ENCODE measurements at places on chromosomes 2 and 18.

GRCh38 chr2:1773883-1774282 is 29.6 kb upstream of the PXDN start:
- no peak for DNase-seq
- no peak overlapping the region for H3K4me3 ChIP-seq
- no peaks in the 10 kb centered on the region for H3K36me3 ChIP-seq
- H3K27me3 ChIP-seq = no peaks in the 10 kb centered on the region
- H3K4me1 ChIP-seq = no peaks in the 10 kb centered on the region
- H3K27ac ChIP-seq = no peak overlapping the region

GRCh38 chr18:48545757-48546321 is 7.0 kb downstream of the CTIF start:
- peak; percentile 88 for DNase-seq
- H3K4me3 ChIP-seq = no peak overlapping the region
- H3K4me1 ChIP-seq = peaks cover 26% of the 10 kb centered on the region
- H3K27me3 ChIP-seq = no peaks in the 10 kb centered on the region

DNA sequence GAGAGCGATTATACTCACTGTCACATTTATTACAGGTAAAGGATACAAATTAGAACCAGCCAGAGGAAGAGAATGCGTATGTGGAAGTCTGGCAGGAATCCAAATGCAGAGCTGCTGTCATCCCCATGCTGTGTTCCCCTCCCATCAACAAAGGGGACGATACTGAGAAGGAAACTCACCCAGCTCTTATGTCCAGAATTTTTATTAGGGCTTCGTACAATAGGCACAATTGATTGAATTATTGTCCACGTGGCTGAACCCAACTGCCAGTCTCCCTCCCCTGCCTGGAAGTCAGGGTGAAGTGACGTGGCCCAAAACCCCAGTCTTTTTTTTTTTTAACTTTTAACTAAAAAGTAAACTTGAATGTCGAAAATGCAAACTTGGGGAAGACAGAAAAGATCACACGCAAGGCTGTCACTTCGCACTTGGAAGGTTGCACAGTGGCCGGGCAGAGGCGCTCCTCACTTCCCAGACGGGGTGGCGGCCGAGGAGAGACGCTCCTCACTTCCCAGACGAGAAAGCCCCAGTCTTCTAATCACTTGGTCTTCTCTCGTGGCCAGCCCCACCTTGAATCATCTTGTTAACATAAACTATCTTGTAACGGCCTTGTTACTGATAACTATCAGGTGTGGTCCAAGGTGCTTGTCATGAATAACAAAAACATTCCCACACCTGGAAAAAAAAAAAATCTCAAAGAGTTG is 40.0 kb upstream of the ITSN2 start:
- no peaks in the 10 kb centered on the region for H3K4me1 ChIP-seq
- no peak for DNase-seq
- no peak overlapping the region for H3K27ac ChIP-seq
- H3K27me3 ChIP-seq = no peaks in the 10 kb centered on the region
- H3K36me3 ChIP-seq = no peaks in the 10 kb centered on the region

GRCh38 chr2:197208841-197209240 is 101.7 kb downstream of the ANKRD44 start:
- H3K27ac ChIP-seq = no peak overlapping the region
- no peaks in the 10 kb centered on the region for H3K27me3 ChIP-seq
- no peaks in the 10 kb centered on the region for H3K36me3 ChIP-seq
- no peak for DNase-seq

DNA sequence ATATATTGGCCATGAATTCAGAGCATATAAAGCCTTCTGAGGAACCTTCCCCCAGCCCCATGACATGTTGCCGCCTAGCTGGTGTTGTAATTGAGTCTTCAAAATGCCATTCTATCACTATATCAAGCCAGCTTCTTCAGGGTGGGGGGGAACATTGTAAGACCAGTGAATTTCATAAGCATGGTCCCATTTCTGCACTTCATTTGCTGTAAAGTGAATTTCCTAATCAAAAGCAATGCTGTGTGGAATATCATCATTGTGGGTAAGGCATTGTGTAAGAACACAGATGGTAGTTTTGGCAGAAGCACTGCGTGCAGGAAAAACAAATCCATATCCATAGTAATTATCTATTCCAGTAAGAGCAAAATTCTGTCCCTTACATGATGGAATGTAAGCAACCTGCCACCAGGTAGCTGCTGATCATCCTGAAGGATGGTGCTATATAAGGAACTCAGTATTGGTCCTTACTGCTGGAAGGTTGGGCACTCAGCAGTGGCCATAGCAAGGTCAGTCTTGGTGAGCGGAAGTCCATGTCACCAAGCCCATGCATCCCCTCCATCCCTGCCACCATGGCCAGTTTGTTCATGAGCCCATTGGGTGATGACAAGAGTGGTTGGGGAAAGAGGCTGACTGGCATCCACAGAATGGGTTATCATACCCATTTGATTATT is 159.4 kb downstream of the COPS8 start:
- no peak overlapping the region for H3K4me3 ChIP-seq
- H3K27ac ChIP-seq = no peak overlapping the region
- H3K27me3 ChIP-seq = no peaks in the 10 kb centered on the region
- H3K36me3 ChIP-seq = no peaks in the 10 kb centered on the region
- DNase-seq = no peak
- H3K4me1 ChIP-seq = no peaks in the 10 kb centered on the region

DNA sequence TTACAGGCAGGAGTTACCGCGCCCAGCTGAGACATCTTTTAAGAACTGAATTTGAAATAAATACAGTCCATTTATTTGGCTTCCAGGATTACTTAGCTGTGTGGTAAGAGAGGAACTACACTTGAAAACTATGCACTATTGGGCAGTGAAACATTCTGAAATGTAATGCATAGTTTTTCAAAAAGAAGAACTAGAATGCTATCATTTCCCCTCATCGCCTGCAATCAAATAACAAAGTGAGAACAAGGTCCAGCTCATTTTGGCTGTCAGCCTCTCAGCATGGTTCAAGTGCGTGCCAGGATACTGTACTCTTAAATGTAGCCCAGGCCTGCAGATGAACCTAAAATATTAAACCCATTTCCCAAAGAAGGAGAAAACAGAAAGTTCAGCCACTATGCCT is 76.6 kb upstream of the ARL5A start:
- H3K4me3 ChIP-seq = no peak overlapping the region
- H3K27me3 ChIP-seq = no peaks in the 10 kb centered on the region
- H3K36me3 ChIP-seq = no peaks in the 10 kb centered on the region
- no peak for DNase-seq

DNA sequence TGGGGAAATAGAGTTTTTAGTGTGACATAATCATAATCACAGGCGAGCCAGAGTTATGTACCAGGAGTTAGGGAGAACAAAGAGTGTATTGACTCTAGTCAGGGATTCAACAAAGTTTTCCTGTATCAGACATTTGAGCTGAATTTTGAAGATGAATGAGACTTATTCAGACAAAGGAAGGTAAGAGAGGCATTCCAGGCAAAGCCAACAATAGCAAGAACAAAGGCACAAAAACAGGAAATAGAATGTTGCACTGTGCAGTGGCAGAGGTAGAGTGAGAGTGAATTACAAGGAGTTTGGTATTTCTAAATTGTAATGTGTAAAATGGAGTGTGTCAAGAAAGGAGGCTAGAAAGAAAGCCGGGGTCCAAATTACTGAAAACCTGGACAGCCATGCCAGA is 156.2 kb downstream of the CCDC148 start:
- no peaks in the 10 kb centered on the region for H3K36me3 ChIP-seq
- DNase-seq = no peak
- H3K4me1 ChIP-seq = no peaks in the 10 kb centered on the region
- H3K27ac ChIP-seq = no peak overlapping the region

GRCh38 chr18:25177631-25178030 is 174.3 kb downstream of the ZNF521 start:
- no peak overlapping the region for H3K4me3 ChIP-seq
- no peaks in the 10 kb centered on the region for H3K27me3 ChIP-seq
- no peaks in the 10 kb centered on the region for H3K4me1 ChIP-seq
- no peak for DNase-seq

GRCh38 chr2:240965296-240965904 is 33.0 kb upstream of the SNED1 start:
- no peaks in the 10 kb centered on the region for H3K36me3 ChIP-seq
- H3K27ac ChIP-seq = no peak overlapping the region
- H3K4me3 ChIP-seq = no peak overlapping the region

GRCh38 chr2:24828238-24828996 is 35.2 kb downstream of the CENPO start:
- H3K27ac ChIP-seq = no peak overlapping the region
- no peaks in the 10 kb centered on the region for H3K27me3 ChIP-seq
- no peak overlapping the region for H3K4me3 ChIP-seq
- DNase-seq = peak; percentile 33

DNA sequence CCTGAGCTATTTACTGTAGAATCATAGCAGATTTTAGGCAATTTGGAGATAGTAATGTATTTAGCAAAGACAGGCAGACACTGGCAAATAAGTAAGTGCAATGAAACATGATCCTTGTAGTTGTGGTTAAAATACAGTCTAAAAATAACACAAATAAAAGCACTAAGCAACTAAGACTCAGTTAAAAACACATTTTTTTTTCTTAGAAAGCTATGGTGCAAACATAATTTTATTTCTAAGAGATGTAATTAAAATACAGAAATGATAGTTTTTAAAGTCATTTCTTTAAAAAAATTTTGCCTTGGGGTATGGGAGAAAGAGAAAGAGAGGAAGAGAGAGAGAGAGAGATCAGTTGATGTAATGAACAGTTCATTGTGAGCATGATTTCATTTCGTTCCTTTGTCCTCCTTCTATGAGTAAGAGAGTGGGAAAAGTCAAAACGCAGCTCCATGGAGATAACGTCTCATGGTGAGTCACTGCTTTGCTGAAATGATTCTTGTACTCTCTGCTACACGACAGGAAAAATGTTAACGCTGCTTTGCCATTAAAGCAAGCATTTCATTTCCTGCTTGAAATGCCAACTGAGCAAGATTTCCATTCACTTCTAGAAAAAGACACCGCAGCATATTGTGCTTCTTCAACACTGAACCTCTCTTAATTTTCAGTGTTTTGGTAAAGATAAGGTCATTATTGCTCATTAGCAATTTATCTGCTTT is 61.3 kb upstream of the PGAP1 start:
- no peaks in the 10 kb centered on the region for H3K36me3 ChIP-seq
- H3K4me3 ChIP-seq = peak overlapping the region; percentile 38
- no peaks in the 10 kb centered on the region for H3K27me3 ChIP-seq
- H3K27ac ChIP-seq = peak overlapping the region; percentile 18
- peak; percentile 46 for DNase-seq

DNA sequence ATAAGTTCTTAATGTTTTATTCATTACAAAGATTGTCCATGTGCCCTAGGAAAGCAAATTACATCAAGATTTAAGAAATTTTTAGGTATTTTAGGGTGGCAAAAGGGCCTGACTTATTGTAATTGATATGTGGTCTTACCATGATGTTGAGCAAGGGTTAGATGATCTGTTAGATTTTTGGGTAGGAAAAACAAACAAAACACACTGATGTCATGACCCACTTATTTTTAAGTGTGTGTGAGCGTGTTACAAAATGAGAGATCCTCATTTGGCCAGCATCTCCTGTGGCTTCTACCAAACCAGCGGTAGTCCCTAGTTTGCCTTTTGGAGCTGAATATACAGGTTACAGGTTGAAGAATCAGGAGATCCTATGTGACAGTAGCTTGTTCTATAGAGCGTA is 89.8 kb upstream of the ITGB6 start:
- H3K27me3 ChIP-seq = no peaks in the 10 kb centered on the region
- DNase-seq = no peak
- no peak overlapping the region for H3K4me3 ChIP-seq
- no peaks in the 10 kb centered on the region for H3K4me1 ChIP-seq
- no peak overlapping the region for H3K27ac ChIP-seq

DNA sequence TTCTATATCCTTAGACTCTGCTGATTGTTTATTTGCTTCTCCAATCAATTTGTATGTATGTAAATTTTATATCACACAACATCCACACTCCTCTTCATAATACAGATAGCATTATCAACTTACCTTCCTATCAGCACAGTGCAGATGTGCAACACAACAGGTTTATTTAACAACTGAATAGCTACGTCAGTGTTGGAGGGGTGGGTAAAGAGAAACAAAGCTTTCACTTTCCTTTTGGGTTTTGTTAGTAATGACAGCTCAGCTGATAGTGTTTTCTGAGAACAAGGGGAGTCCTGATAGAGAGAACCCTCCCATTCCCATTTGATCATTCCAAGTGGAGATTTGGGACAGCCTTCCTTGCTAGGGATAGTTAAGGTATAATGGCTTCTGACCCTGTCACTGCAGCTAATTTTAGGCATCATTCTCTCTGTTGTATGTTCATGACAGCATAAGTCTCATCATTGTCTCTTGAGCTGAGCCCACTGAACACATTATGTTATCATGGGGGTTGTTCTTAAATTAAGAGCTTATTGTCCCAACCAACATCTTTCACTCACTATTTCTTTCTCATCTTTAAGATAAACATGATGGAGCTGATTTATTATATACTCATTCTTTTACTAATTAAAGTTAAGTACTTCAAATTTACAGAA is 227.7 kb downstream of the GPD2 start:
- no peak overlapping the region for H3K4me3 ChIP-seq
- H3K27ac ChIP-seq = no peak overlapping the region
- no peaks in the 10 kb centered on the region for H3K4me1 ChIP-seq
- H3K27me3 ChIP-seq = no peaks in the 10 kb centered on the region
- no peaks in the 10 kb centered on the region for H3K36me3 ChIP-seq

DNA sequence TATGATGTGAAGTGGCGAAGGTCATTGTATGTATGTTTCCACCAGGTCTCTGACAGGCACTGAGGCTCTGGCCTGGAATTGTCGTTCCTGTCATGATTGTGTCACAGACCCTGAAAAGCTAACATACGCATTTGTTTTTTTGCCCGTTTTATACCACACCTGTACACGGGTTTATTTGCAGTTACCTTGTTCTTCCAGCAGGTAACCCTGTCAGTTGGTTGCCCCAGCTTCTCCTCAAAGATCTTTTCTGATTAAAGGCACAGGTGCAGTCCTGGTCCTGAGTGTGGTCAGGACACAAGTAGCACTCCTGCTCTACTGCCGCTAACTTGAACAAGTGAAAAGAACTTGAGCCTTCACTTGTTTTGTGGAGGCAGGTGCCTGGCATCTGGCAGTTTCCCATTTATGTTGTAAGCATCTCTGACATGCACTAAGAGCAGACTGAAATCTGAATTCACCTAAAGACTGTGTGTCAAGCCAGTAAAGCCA is 19.9 kb downstream of the CD8A start:
- H3K27me3 ChIP-seq = no peaks in the 10 kb centered on the region
- H3K27ac ChIP-seq = no peak overlapping the region
- peaks cover 42% of the 10 kb centered on the region for H3K36me3 ChIP-seq
- no peak for DNase-seq
- no peak overlapping the region for H3K4me3 ChIP-seq

Data from kidney (tissue), 22 donors.